ENCODE measurements at places on chromosomes 12 and 14. TPM values are rescaled to one million over a fixed set of nuclear protein-coding genes. Genes with fewer than 3 reads are reported as not detected.

DNA sequence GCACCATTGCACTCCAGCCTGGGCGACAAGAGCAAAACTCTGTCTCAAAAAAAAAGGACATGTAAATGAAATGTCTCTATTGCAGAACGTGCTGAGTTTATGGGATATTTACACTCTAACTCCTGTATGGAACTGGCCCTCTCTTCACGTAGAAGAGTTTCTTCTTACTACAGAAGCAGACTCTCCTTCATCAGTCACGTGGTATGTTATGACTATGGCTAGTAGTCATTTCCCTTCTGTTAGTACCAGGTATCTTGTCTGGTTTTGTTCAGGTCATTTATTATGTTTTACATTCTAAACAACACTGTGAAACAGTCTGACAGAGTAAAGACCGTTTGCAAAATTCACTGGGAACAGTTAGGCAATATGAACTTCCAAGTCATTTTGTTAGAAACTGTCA, 20.3 kb downstream of the KNTC1 start:
- no peak for ATAC-seq

DNA sequence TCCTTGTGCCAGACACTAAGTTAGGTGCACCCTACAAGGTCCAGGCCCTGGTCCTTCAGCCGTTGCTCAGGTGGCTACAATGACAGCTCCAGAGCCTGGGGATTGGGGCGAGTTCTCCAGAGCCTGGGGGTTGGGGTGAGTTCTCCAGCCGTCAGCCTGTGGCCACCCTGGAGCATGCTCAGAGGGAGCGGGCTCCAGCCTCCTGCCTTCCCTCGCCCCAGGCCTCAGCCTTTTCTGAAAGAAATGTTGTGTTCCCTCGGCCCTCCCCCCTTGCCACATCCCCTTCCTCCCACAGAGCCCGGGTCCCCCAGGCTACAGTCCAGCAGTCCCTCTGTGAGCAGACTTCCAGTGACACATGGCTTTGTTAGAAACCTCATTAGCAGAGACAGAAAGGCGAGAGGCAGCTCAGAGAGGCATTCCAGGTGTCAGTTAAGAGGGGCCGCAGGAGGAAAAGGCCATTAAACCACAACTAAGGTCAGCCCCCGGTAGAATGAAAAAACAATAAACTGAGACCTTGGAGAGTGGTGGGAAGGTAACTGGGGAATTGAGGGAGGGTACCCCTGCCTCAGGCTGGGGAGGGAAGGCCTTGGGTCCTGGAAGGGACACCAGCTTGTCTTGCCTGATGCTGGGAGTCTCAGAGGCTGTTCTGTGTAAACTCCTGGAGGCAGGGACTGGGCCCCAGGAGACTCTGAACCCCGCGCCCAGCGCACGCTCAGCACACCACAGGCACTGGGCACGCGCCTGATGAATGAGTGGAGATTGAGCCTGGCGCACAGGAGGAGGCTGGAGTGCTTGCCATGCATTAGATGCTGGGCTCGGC, 23.1 kb upstream of the COL2A1 start:
- no peak for ATAC-seq

- ATAC-seq = no peak
These were observed 2.1 kb downstream of the TNS2 start for GRCh38 chr12:53051881-53052412.

TAS2R8 gene
- not detected for total RNA-seq

DNA sequence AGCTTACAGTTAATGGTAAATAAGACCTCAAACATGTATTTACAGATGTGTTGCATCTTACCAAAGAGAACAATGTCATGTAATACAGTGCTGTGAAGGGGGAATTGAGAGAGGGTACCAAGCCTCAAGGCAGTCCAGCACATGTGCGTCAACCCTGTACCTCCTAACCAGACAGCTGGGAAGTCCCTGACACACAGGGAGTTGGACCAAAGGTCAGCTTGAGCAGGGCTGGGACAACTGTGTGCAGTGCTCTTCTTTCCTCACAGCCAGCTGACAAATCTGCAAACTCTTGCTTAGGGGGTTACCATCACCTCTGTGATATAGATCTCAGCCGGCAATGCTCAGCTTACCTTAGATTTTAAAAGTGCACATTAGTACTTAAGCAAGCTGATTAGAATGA, 56.8 kb upstream of the RIC8B start:
- no peak for ATAC-seq

DNA sequence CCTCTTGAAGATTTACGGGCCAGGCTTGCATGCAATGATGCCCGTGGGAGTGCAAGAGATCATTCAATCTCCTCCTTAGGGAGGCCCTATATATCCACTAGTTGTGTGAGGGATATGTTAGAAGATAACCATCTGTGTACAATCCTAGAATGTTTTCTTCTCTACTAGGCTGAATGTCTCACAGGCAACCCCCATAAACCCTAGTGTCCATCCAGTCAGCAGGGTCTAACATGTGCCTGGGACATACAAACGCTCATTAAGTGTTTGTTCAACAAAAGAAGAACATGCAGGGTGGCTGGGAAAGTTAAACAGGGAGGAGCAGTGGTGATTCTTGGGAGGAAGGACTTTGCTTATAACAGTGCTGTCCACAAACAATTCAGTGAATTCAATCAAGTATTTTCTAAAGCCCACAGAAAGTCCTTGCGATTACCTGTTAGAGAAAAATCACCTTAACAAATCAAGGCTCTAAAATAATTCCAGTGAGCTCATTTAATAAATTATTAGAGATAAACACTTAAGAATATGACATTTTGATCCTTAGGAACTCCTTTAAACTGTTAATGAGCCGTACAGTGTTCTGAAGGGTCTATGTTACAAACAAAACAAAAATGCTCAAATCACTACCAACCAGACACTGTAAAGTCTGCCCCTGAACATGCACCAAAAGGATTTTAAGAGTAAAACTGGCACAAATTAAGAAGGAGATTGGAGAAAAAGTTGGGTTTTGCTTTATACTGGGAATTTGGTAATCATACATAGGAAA, 96.6 kb upstream of the FERMT2 start:
- no peak for ATAC-seq

SRSF9 gene
- total RNA-seq = 246 TPM

DNA sequence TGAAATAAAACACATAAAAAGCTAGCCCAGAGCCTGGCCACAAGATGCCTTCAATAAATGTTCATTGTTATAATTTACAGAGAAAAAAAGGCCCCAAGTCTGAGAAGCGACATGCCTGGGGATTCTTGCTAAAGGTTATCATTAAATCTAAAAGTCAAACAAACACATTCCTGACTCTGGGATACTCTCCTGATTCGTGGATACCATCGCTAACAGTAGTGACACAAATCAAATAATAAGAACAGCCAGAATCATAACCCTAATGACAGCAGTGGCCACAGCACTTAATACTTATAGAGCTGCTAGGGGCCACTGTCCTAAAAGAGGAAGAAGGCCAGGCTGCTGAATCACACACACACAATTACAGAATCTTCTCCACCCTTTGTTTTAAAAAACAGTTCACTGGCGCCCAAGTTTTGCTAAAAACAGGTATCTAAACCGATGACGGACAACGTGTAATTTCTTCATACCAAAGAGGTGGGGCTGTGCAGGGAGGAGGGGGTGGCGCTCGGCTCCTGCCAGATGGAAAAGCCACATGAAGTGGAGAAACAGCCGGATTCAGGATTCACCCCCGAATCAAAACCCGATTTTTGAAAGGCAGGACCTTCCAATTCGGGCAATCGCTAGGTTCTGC, 1.2 kb downstream of the CLIP1 start:
- peak; percentile 11 for ATAC-seq

DNA sequence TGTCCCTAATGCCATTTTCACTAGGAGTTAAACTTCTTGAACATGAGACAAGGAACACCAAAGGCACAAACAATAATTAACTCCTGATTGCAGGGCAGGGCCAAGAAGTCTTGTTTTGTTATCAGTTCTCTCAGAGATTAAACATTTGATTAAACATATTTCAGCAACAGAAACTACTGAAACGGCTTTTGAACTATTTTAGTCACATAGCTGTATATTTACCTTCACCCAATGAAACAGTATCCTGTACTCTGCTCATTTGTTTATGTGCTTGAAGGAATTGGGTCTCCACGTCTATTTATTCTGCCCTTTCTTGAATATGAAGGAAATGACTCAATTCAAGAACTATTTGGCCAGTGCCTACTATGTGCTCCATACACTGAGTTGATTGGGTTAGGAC, 51.3 kb upstream of the PTCSC3 start:
- no peak for ATAC-seq

GRCh38 chr12:2301531-2302461, 249.0 kb downstream of the CACNA1C start:
- no peak for ATAC-seq

DNA sequence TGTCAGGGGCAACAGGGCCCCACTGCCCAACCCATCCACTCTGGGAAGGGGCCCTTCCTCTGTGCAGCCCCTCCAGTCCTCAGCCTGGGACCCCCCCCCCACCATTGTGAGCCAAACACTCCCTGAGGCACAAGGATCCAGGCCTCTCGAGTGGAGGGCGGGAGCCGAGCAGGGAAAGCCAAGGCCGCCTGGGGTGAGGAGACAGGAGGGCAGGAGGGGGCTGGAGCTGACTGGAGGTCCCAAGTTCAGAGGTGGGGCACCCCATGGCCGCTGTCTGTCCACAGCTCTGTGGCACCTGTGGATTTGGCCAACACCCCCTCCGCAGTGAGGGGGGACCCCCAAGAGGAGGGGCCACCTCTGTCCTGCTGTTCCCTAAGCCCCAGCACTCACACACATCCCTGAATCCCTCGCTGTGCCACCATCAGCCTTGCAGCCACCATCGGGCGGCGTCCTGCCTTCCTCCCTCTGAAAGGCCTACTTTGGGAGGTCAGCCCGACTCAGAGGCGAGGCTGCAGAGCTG, 25.4 kb upstream of the C14orf180 start:
- no peak for ATAC-seq

DNA sequence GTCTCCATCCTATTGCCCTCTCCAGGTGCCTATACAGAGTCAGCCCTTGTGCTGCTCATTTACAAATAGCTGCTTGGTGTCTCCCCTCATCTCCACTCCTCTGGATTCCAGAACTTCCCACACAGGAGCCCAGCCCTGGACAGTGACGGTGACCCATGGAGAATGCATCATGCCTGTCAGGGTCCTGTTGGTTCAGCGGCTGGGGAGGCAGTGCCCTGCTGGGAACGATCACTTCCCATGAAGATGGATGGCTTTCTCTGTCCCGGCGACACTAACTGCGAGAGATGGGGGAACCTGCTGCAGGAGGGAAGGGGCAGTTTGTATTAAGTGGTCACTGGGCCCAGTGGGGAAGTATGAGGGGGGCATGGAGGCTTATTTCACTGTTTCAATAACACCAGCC, 395.0 kb upstream of the TBX3 start:
- ATAC-seq = no peak

KLRC4 gene
- total RNA-seq = not detected

GRCh38 chr12:108459149-108459548, 55.9 kb upstream of the FICD start:
- ATAC-seq = no peak

GRCh38 chr12:48788524-48788853, 400 bp downstream of the ADCY6 start:
- ATAC-seq = no peak

GRCh38 chr14:93955850-93956481, 20.4 kb downstream of the ASB2 start:
- no peak for ATAC-seq

KRT82 gene
- not detected for total RNA-seq

GRCh38 chr14:24634158-24634557, at the start of gene GZMB:
Gene GZMB (minus strand): TSS chr14:24634190. CDS start chr14:24634160, 30 bp downstream.
- peak; percentile 89 for ATAC-seq

DNA sequence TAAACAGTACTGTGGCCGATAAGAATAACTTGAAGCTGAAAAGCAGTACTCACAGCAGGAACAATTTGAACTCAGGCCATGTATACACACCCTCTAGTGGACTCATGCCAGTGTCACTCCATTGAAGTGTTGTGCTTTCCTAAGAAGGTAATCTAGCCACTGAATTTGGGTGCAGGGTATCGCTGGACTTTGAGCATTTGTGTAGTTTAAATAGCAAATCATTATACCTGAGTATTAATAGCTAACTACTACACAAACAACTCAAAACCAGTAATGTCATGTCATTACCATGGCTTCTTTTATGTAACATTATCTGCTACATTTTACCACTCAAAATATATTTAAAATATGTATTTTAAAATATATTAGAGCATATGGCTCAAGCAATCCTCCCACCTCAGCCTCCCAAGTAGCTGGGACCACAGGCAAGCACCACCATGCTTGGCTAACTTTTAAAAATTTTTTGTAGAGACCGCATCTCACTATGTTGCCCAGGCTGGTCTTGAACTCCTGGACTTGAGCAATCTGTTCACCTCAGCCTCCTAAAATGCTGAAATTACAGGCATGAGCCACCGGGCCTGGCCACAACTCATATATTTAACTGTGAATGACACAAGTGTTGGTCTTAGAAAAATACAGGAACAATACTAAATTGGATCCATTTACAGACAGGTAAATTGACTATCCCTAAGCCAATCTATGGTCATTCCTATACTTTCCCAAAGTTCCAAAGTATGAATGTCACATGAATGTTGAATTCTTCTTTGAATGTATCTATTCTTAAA, 25.6 kb upstream of the ARID4A start:
- ATAC-seq = no peak

- no peak for ATAC-seq
These were observed 15.3 kb upstream of the MYF6 start for GRCh38 chr12:80692114-80692513.

DNA sequence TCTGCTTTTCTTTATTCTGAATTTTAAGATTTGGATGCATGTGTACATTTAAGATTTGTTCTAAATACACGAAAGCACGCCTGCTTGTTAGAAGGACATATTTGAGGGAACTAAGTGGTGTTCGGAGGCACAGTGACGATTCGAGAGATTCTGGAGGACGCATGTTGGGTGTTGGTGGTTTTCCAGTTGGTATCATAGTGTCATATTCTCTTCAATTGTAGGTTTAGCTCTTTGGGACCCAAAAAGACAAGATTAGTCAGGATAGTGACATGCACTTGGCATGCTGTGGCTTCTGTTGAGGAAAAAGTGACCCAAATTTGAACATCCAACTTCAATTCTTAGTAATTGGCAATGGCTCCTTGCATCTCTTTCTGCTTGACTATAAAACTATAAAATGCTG, 30.1 kb downstream of the PRKCH start:
- peak; percentile 37 for ATAC-seq

MUCL1 gene
- not detected for total RNA-seq

NPAS3 gene
- total RNA-seq = not detected

GRCh38 chr12:63006536-63006935, 71.6 kb upstream of the PPM1H start:
- ATAC-seq = no peak

All from activated T-helper 17 cell treated with anti-CD3 and anti-CD28 coated beads, Interleukin-2, amount 50 U/mL, for 72 hours (primary cell).